ENCODE measurements at places on chromosomes 12 and 14. TPM values are rescaled to one million over a fixed set of nuclear protein-coding genes. Genes with fewer than 3 reads are reported as not detected.

GRCh38 chr14:51004801-51005526 lies 60.7 kb upstream of the PYGL start:
- no peak for DNase-seq
- H3K4me3 ChIP-seq = no peak overlapping the region
- no peaks in the 10 kb centered on the region for H3K4me1 ChIP-seq
- H3K27ac ChIP-seq = no peak overlapping the region

CEBPE gene
- not detected for total RNA-seq

DNA sequence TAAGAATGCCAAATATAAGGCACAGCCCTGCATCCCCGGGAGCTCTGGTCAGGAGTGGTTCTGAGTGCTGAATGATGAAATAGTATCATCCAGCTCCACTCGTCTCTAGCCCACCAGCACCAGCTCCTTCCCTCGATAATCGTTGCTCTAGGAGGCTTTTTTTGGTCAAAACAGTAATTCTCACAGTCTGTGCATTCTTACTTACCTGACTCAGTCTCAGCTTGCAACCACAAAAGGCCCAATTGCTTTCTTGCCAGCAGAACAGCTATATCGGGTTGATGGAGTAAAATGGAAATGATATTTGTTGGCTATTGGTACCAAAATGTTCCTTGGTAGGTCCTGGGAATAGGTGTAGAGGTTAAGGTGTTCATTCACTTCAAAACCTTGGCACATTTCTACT lies 94.8 kb downstream of the BMP4 start:
- no peak overlapping the region for H3K27ac ChIP-seq
- H3K27me3 ChIP-seq = no peaks in the 10 kb centered on the region
- DNase-seq = no peak

C3AR1 gene
- not detected for total RNA-seq

NOXRED1 gene
- not detected for total RNA-seq

GRCh38 chr12:3578557-3578956 lies 87.6 kb downstream of the PRMT8 start:
- no peaks in the 10 kb centered on the region for H3K36me3 ChIP-seq
- H3K27me3 ChIP-seq = no peaks in the 10 kb centered on the region
- no peak overlapping the region for H3K4me3 ChIP-seq
- DNase-seq = no peak
- no peak overlapping the region for H3K27ac ChIP-seq
- H3K4me1 ChIP-seq = peaks cover 3% of the 10 kb centered on the region

- H3K4me3 ChIP-seq = no peak overlapping the region
- H3K4me1 ChIP-seq = no peaks in the 10 kb centered on the region
- H3K27me3 ChIP-seq = no peaks in the 10 kb centered on the region
- no peak for DNase-seq
Observed at GRCh38 chr14:64732536-64733120, 28.4 kb downstream of the PLEKHG3 start.

GPD1 gene
- total RNA-seq = 0.70 TPM

CLEC9A gene
- not detected for total RNA-seq

GRCh38 chr12:1277905-1278304 lies 286.9 kb downstream of the ERC1 start:
- H3K4me3 ChIP-seq = no peak overlapping the region
- no peaks in the 10 kb centered on the region for H3K27me3 ChIP-seq
- no peak for DNase-seq
- H3K36me3 ChIP-seq = no peaks in the 10 kb centered on the region
- peaks cover 3% of the 10 kb centered on the region for H3K4me1 ChIP-seq

GRCh38 chr14:102717276-102717675 lies 60.0 kb upstream of the TRAF3 start:
- H3K4me1 ChIP-seq = no peaks in the 10 kb centered on the region
- peaks cover 74% of the 10 kb centered on the region for H3K36me3 ChIP-seq
- no peak overlapping the region for H3K27ac ChIP-seq
- no peaks in the 10 kb centered on the region for H3K27me3 ChIP-seq

- H3K4me1 ChIP-seq = no peaks in the 10 kb centered on the region
- no peaks in the 10 kb centered on the region for H3K27me3 ChIP-seq
- H3K36me3 ChIP-seq = peaks cover 2% of the 10 kb centered on the region
- H3K27ac ChIP-seq = no peak overlapping the region
- no peak for DNase-seq
Observed at GRCh38 chr12:104551313-104551931, 94.7 kb downstream of the CHST11 start.

DNA sequence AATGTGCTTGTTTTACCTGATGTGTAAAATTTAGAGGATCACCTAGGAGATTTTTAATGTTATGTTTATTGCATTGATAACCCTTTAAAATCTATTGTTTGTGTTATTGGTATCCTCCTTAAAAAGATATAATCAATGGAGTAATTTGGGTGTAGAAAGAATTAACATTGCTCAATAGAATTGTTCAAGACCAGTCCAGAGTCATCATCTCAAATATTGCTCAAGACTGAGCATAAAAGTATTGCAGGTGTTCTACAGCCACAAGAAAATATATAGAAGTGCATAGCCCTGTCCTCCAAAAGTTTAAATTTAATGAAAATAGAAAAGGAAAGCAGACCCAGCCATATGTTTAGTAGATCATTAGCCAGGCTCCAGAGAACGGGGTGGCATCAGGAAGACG lies 102.5 kb upstream of the ARID2 start:
- H3K27ac ChIP-seq = no peak overlapping the region
- no peaks in the 10 kb centered on the region for H3K4me1 ChIP-seq

DNA sequence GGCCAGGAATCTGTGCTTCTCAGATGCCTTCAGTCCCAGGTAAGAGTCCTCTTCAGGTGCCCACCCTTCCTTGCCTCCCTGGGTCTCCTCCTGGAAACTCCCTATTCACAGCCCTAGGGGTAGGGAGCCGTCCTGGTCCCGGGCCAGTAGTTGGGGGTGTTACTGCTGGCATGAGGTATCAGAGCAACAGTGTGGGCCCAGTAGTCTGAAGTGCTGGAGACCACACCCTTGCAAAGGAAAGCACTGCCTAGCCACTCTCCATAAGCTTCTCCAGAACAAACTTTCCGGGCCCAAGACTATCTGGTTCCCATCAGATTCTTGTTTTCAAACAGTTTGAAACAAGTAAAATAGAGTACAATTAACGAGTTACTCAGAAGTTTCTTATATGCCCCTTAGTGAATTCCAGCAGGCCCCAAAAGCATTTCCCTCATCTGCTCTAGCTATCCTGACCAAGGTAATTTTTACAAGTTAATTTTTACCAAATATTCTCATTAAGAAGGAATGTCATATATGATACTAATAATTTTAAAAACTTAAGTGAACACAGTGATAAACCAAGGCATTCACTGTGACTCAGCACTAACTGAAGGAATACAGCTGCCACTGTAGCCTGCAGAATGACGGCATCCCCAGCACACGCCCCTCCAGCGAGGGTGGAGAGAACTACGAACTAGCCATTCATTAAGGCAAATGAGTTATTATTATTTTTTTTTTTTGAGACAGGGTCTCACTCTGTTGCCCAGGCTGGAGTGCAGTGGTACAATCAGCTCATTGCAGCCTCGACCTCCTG lies 49.4 kb downstream of the MOK start:
- no peaks in the 10 kb centered on the region for H3K36me3 ChIP-seq
- H3K27ac ChIP-seq = no peak overlapping the region
- DNase-seq = no peak
- H3K4me3 ChIP-seq = no peak overlapping the region
- no peaks in the 10 kb centered on the region for H3K4me1 ChIP-seq

HHIPL1 gene
- 2.6 TPM for total RNA-seq

- H3K4me3 ChIP-seq = peak within 1 kb of the TSS; percentile 86
- H3K27me3 ChIP-seq = no peaks in the 10 kb centered on the region
- no peaks in the 10 kb centered on the region for H3K36me3 ChIP-seq
- no peak within 1 kb of the TSS for H3K27ac ChIP-seq
Observed at GRCh38 chr12:990661-991349, at the start of gene ERC1. Gene ERC1 (plus strand): TSS chr12:991223. CDS start chr12:1027904, 36,681 bp downstream.

DNA sequence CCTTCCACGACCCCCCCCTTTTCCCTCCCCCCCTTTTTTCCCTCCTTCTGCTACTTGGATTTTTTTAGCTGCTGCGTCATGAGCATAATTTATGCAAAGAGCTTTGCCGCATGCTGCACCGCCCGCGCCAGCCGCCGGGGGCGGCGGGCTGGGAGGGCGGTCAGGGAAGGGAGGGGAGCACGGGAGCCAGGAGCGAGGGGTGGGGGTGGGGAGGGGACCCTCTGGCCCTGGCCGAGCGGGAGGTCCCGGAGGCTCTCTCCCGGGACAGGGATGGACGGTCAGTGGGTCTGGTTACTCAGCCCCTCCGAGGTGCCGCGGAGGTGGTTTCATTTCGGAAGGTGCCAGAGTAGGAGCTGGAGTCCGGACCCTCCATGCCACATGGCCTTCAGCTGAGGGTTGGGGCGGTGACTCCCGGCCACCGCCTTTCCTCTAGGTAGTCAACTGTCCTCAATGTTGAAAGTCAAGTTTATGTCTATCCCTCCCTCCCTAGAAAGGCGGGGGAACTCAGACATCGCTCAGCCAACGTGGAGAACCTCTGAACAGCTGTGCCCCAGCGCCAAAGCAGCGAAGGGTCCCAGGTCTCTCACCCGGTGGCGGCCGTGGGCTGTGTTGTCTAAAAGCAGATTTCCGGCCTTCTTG lies at the start of gene POU6F1:
POU6F1 (minus strand) TSS at position 95 of the 639 bp plus-strand sequence. CDS start 11,226 bp downstream, outside the sequence.
- DNase-seq = peak; percentile 89
- no peaks in the 10 kb centered on the region for H3K4me1 ChIP-seq
- no peaks in the 10 kb centered on the region for H3K27me3 ChIP-seq
- peak within 1 kb of the TSS; percentile 7 for H3K27ac ChIP-seq
- peak within 1 kb of the TSS; percentile 73 for H3K4me3 ChIP-seq
- peaks cover 5% of the 10 kb centered on the region for H3K36me3 ChIP-seq

OR4E2 gene
- not detected for total RNA-seq

E2F7 gene
- total RNA-seq = 24.5 TPM

All from H9 (cell line).